ENCODE measurements at places on chromosomes 16 and 17. TPM values are rescaled to one million over a fixed set of nuclear protein-coding genes. Genes with fewer than 3 reads are reported as not detected.

- H3K4me1 ChIP-seq = no peaks in the 10 kb centered on the region
- H3K27ac ChIP-seq = no peak overlapping the region
- H3K36me3 ChIP-seq = no peaks in the 10 kb centered on the region
- H3K27me3 ChIP-seq = no peaks in the 10 kb centered on the region
Observed at GRCh38 chr16:88208112-88208511, 174.6 kb upstream of the ZNF469 start.

CA5A gene
- total RNA-seq = not detected

DNA sequence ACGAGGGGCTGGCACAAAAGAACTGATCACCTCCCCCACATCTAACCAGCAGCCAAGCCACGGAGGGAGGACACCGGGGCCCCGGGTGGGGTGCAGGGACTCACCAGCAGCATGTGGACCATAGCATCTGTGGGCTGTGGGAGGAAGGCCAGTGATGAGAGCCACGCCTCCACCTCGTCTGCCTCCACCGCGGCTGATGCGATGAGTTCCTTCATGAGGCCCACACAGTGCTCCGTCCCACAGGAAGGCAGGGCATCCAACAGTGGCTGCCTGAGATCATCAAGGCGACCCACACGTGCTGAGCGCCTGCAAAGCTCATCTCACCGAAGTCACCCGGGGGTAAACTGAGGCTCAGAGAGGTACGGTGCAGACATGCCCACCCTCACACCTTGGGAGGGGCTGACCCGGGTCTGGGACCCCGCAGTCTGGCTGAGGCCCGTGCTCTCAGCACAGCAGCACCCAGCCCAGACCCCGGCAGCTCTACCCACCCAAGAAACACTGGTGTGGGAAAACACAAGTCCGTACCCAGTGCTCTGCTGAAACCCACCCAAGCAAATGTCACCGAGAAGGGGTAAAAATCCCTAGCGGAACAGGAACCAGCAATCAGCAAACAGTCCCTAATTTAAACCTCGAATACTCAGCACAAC lies 85.9 kb downstream of the LITAF start:
- H3K27ac ChIP-seq = no peak overlapping the region
- no peaks in the 10 kb centered on the region for H3K27me3 ChIP-seq
- DNase-seq = no peak
- no peak overlapping the region for H3K4me3 ChIP-seq
- peaks cover 17% of the 10 kb centered on the region for H3K4me1 ChIP-seq

OMG gene
- not detected for total RNA-seq

GRCh38 chr16:8905795-8906591 lies 23.8 kb downstream of the LITAFD start:
- no peaks in the 10 kb centered on the region for H3K27me3 ChIP-seq
- H3K4me3 ChIP-seq = no peak overlapping the region
- peaks cover 100% of the 10 kb centered on the region for H3K36me3 ChIP-seq
- no peak for DNase-seq
- no peaks in the 10 kb centered on the region for H3K4me1 ChIP-seq

RSKR gene
- total RNA-seq = 11.6 TPM

DNA sequence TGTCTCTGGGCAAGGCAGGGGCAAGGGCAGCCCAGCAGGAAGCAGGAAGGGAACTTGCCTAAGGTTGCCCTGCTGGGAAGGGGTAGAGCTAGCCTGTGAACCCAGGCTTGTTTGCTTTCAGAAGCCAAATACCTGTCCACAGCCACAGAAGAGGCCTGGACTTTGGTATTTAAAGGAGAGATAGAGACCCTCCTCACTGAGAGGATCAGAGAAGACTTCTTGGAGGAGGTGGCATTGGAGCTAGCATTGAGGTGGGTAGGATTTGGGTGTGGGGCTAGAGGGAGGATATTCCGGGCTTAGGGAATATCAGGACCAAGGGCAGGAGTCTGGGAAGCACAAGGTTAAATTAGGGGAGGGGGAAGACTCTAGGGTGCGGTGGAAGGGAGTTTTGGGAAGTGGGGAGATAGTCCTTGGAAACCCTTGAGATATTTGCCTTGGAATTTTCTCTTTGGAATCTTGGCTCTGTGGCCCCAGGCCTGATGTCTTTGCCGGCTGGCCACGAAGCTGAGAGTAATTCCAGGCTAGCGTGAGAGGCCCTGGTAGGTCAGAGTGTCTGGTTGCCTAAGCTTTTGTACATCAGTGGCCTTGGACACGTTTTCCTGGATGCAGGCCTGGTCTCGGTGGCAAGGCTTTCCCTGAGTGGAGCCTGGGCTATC lies 13.1 kb upstream of the ETV4 start:
- H3K27ac ChIP-seq = no peak overlapping the region
- H3K36me3 ChIP-seq = no peaks in the 10 kb centered on the region
- H3K4me3 ChIP-seq = no peak overlapping the region
- no peaks in the 10 kb centered on the region for H3K27me3 ChIP-seq

TP53TG3C gene
- not detected for total RNA-seq

GRCh38 chr16:51442141-51442870 lies 291.2 kb upstream of the SALL1 start:
- no peak overlapping the region for H3K27ac ChIP-seq
- H3K4me3 ChIP-seq = no peak overlapping the region
- DNase-seq = no peak
- no peaks in the 10 kb centered on the region for H3K4me1 ChIP-seq

NPIPB13 gene
- total RNA-seq = not detected

GRCh38 chr16:15460601-15461000 lies 26.2 kb downstream of the BMERB1 start:
- no peaks in the 10 kb centered on the region for H3K4me1 ChIP-seq
- no peak overlapping the region for H3K4me3 ChIP-seq
- H3K27me3 ChIP-seq = no peaks in the 10 kb centered on the region
- no peak overlapping the region for H3K27ac ChIP-seq
- H3K36me3 ChIP-seq = no peaks in the 10 kb centered on the region

RAPGEFL1 gene
- 258 TPM for total RNA-seq

GRCh38 chr16:83040174-83040573 lies 413.4 kb downstream of the CDH13 start:
- no peak for DNase-seq
- no peak overlapping the region for H3K27ac ChIP-seq
- no peaks in the 10 kb centered on the region for H3K27me3 ChIP-seq
- no peaks in the 10 kb centered on the region for H3K36me3 ChIP-seq

SLFN14 gene
- total RNA-seq = not detected

- no peaks in the 10 kb centered on the region for H3K27me3 ChIP-seq
- H3K4me3 ChIP-seq = no peak overlapping the region
- H3K27ac ChIP-seq = no peak overlapping the region
- peaks cover 5% of the 10 kb centered on the region for H3K4me1 ChIP-seq
- DNase-seq = no peak
Observed at GRCh38 chr17:80813318-80813717, 178.3 kb upstream of the CHMP6 start.

GRCh38 chr16:9570521-9570920 lies 479.1 kb downstream of the HAPSTR1 start:
- no peak overlapping the region for H3K4me3 ChIP-seq
- H3K36me3 ChIP-seq = no peaks in the 10 kb centered on the region
- H3K27me3 ChIP-seq = no peaks in the 10 kb centered on the region
- no peaks in the 10 kb centered on the region for H3K4me1 ChIP-seq

GRCh38 chr16:72221630-72222024 lies 49.7 kb upstream of the PMFBP1 start:
- no peaks in the 10 kb centered on the region for H3K27me3 ChIP-seq
- H3K27ac ChIP-seq = no peak overlapping the region
- no peak for DNase-seq
- H3K4me3 ChIP-seq = no peak overlapping the region
- no peaks in the 10 kb centered on the region for H3K36me3 ChIP-seq

DNA sequence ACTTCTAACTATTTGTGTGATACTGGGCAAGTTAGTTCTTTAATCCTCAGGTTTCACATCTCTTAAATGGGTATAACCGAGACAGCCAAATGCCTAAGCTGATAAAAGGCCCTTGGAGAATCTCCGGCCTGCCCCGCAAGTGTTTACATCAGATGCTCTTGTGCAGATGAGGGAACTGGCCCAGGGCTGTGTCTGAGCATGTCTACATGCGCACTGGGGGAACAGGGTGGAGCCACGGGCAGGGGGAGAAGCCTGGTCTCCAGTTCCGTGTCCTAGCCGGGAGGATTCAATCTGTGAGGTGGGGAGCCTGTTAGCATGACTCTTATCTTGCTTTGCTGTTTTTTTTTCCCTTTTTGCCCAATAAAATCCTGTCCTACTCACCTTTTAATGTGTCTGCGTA lies 222.9 kb downstream of the CDH8 start:
- no peaks in the 10 kb centered on the region for H3K4me1 ChIP-seq
- H3K36me3 ChIP-seq = no peaks in the 10 kb centered on the region
- no peaks in the 10 kb centered on the region for H3K27me3 ChIP-seq
- DNase-seq = no peak
- no peak overlapping the region for H3K4me3 ChIP-seq
- H3K27ac ChIP-seq = no peak overlapping the region

DNA sequence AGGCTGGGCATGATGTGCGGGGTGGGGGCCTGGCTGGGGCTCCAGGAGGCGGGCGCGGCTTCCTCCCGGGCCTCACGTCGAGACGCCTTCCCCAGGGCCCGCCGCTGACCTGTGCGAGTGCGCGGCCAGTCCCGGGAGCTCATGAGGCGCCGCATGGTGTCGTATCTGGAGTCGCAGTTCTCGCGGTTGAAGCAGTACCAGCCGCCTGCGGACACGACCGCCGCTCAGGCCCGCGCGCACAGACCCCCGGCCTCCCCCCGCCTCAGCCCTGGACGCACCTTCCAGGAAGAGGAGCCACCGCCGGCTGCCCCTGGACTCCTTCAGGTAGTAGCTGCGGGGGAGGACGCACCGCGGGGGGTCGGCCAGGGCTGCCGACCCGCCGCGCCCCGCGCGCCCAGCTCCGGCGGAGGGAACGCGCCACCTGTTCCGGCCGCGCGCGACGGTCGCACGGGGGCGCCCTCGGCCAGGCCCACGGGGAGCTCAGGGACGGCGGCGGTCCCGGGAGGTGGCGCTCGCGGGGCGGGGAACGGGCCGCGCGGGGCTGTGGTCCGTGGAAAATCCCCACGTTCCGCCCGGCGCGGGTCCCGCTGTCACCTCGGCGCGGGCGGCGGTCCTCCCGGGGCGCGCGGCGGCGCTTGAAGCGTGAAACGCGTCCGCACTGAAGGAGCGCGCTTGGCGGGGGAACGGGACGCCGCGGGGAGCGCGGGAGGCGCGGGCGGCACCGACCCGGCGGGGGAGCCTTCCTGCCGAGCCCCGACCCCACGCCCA lies 1.4 kb downstream of the NOTUM start:
- DNase-seq = peak; percentile 85
- H3K4me1 ChIP-seq = peaks cover 6% of the 10 kb centered on the region
- no peaks in the 10 kb centered on the region for H3K36me3 ChIP-seq
- no peaks in the 10 kb centered on the region for H3K27me3 ChIP-seq
- no peak overlapping the region for H3K27ac ChIP-seq

CD300E gene
- total RNA-seq = not detected

GRCh38 chr17:48307814-48308411 lies 122.1 kb downstream of the SKAP1 start:
- peak; percentile 84 for DNase-seq
- no peak overlapping the region for H3K27ac ChIP-seq
- H3K4me3 ChIP-seq = no peak overlapping the region
- H3K36me3 ChIP-seq = no peaks in the 10 kb centered on the region
- no peaks in the 10 kb centered on the region for H3K4me1 ChIP-seq

CCL7 gene
- not detected for total RNA-seq

DNA sequence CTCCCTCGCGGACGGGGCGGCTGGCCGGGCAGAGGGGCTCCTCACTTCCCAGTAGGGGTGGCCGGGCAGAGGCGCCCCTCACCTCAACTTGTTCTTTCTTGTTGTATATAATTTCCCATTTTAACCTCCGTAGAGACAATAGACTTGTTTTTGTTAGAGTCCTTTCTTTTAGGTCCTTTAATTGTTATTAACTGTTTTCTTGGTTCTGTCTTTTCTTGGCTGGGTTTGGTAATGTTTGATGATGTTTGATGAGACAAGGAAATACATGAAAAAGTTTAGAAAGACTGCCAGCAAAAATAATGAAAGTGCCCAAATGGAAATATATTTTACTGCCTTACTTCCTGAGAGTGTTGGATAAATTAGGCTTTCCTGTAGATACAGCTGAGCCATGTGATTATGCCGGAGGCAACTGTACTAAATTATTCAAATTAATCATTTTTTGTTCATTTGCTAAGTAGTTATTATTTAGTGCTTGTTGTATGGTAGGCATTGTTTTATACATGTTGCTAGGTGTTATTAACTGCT lies 30.9 kb downstream of the PRPSAP2 start:
- no peak overlapping the region for H3K4me3 ChIP-seq
- H3K27me3 ChIP-seq = no peaks in the 10 kb centered on the region
- no peak for DNase-seq
- H3K4me1 ChIP-seq = no peaks in the 10 kb centered on the region
- H3K27ac ChIP-seq = no peak overlapping the region

CACNG5 gene
- total RNA-seq = not detected

DNA sequence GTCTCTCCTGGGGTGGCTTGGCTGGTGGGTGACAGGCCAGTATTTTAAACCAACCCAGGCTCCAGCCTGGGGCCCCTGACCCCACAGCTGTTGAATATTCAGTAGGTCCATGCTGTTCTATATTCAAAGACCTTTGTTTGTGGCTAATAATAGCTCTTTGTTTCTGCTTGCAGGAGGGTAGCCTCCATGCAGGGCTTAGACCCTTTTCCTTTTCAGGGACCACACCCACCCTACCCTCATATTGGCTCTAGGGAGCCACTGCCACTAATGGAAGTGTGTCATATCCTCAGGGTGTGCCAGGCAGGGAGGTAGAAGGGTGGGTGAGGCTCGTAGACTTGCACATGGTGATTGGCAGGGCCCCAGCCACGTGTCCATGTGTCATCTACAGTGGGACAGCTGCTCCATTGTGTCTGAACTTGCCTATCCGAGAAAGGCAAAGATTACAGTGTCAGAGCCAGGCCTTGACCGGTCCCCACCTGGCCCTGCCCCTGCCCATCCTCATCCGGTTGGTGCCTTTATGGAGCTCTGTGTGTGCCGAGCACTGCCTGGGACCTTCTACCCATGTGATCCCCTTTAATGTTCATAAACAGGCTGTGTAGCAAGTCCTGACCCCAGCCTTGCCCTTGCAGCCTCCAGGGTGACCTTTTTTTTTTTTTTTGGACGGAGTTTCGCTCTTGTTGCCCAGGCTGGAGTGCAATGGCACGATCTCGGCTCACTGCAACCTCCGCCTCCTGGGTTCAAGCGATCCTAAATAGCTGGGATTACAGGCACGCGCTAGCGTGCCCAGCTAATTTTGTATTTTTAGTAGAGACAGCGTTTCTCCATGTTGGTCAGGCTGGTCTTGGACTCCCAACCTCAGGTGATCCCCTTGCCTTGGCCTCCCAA lies 22.1 kb downstream of the TMC7 start:
- no peaks in the 10 kb centered on the region for H3K4me1 ChIP-seq
- H3K36me3 ChIP-seq = peaks cover 6% of the 10 kb centered on the region
- no peaks in the 10 kb centered on the region for H3K27me3 ChIP-seq
